ENCODE measurements at places on chromosomes 1 and 21.

- no peak for DNase-seq
Measured at GRCh38 chr1:82099170-82099569, 298.4 kb downstream of the ADGRL2 start.

- DNase-seq, result no peak
Measured at GRCh38 chr1:3641046-3641760, 8.7 kb downstream of the WRAP73 start.

GRCh38 chr1:157849229-157849875 is 7.7 kb upstream of the CD5L start:
- DNase-seq, result no peak

DNA sequence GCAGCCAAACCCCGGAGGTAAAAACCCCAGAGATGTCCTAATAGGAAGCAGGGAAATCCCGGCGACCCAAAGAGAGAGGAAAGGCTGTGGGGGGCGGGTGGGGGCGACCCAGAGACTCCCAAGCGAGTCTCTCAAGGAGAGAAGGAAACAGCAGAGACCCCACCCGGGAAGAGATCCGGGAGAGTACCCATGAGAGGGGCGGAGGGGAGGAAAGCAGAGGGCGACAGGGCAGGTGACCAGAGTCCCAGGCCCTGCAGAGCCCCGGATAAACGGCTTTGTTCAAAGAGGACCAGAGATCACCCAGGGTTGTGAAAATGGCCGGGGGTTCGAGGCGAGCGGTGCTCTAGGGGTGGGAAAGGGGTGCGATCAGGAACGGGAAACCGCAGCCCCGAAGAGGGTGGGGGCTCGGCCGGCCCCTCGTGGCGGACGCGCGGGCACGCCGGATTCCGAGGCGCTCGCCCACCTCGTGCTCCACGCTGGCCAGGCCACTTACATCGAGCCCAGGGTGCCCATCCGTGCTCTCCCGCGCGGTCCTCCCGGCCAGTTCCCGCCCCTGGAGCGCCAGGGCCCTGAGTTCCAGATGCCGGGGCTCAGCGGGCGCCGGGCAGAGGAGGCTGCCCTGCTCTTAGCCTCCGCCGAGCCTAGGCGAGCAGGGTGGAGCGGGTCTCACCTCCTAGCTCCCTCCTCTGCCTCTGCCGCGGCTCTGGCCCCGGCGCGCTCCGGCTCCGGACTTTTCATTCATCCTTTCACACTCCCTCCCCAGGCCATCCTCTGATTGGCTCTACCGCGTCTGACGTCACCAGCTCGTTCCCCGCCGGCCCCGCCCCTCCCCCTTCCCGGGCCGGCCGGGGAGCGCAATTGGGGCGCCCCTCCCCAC is 52.3 kb downstream of the RHBG start:
- peak; percentile 57 for DNase-seq

- DNase-seq, result no peak
Measured at GRCh38 chr1:84166797-84167196, 22.7 kb downstream of the PRKACB start.

GRCh38 chr1:23431431-23431830 is 6.9 kb upstream of the TCEA3 start:
- DNase-seq, result no peak

DNA sequence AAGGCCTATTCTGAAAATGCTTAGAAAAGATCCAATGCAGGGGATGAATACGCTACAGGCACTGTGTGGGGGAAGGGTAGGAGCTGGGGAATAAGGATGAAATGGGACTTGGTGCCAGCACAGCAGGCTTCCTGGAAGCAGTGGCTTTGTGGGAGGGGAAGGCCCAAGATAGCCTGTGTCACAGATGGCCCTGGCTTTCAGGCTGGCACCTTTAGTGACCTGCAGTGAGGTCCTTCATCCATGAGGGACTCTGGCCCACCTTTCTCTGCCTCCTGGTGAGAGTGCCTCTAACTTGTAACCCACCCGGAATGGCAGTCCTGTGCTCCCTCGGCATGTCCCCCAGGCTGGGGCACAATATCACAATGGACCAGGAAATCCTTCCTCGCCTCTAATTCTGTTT is 919 bp downstream of the CHI3L1 start:
- no peak for DNase-seq

GRCh38 chr1:5728663-5729355 is 263.4 kb downstream of the NPHP4 start:
- no peak for DNase-seq

DNA sequence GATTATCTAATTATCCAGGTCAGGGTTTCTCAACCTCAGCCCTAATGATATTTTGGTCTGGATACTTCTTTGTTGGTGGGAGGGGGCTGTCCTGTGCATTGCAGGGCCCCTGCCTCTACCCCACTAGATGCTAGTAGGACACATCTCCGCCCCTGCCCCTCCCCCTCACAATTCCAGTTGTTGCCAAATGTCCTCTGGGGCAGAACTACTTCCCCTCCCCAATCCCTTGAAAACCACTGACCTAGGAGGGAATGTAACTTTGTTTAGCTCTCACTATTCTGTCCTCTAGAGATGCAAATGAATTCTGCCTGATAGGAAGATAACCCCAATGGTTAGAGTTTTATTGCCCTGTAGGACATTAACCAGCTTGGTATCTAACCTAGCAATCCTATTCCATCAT is 8.1 kb downstream of the CACNA1S start:
- no peak for DNase-seq

DNA sequence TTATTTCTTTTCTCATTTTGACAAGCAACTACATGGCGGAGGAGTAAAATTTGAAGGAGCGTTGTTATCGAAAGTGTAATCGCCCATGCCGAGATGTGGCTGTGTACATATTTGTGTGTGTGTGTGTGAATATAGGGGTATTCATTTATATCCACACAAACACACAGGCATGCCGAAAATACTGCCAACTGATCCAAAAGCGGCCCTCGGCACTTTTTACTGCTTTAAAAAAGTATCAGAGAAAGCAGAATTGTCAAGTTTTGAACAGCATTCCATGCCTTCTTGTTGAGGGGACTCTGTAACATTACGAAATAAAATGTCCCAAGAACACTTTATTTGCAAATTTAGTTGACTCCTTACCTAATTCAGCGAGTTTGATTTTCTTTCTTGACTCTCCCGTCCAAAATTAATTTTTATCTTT is 1.1 kb downstream of the PBX1 start:
- no peak for DNase-seq

GRCh38 chr1:61979729-61980128 is 214.9 kb upstream of the L1TD1 start:
- no peak for DNase-seq

GRCh38 chr1:163168053-163168452 is 34.7 kb downstream of the RGS5 start:
- no peak for DNase-seq

GRCh38 chr1:92755541-92756461 is 29.1 kb downstream of the EVI5 start:
- no peak for DNase-seq

DNA sequence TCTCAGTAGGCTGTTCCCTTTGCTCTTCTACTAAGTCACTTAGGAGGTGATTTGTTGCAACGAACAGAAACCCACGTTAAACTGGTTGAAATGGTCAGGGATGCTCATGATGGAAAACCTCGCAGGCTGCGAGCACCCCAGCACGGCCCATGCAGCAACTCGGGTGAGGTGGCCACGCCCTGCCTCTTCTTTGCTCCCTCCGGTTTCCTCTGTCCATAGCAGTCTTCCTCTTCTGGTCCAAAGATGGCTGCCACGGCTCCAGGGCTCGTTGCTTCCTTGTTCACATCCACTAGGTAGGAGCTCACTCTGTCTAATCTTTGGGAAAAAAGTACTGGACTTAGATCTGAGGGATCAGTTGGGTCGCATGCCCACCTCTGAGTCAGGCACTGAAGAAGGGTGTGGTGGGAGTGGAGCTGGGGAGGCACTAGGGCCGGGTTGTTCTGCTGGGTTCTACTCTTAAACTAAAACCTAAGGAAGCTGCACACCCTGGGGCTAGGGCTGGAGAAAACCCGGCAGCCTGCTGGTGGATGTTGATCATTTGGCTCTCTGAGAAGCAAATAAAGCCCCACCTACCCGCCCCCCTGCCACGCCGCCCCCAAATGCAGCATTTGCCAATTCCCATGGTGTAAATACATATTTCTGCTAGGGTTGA is 31.0 kb downstream of the KAZN start:
- no peak for DNase-seq

GRCh38 chr1:115322631-115323030 is 15.4 kb downstream of the NGF start:
- DNase-seq, result no peak

- DNase-seq, result peak; percentile 82
Measured at GRCh38 chr1:12173631-12174121, 6.9 kb downstream of the TNFRSF1B start.

GRCh38 chr1:7575041-7575400 is 196.1 kb upstream of the VAMP3 start:
- no peak for DNase-seq

GRCh38 chr1:89001510-89001909 is 9.1 kb upstream of the KYAT3 start:
- no peak for DNase-seq

DNA sequence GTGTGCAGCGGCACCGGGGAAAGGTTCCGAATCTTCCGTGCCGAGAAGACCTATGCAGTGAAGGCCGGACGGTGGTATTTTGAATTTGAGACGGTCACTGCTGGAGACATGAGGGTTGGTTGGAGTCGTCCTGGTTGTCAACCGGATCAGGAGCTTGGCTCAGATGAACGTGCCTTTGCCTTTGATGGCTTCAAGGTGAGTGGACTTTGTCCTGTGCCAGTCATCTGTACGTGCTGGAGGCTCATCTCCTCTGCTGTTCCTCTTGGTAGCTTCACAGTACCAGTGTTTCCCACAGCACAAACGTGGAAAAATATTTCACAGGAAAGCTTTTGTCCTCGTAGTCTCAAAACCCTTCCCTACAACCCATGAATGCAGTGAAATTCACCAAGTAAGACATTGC is 324.1 kb downstream of the ZP4 start:
- no peak for DNase-seq

DNA sequence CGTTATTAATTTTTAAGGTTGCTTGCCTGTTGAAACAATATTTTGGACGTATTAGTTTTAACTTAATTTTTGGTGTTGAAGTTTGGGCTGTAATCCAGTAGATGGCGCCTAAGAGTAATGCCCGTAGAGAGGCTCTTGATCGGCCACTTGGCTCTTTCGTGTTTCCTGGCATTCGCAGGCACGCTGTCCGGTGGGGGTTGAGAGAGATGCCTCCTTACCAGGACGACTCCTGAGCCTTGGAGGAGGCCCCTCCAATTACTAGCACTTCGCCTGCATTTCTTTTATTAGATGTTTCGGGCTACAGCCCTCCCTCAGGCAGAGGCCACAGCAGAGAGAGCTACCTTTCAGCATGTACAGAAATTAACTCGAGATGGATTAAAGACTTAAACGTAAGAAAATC is 12.0 kb downstream of the OR2M4 start:
- DNase-seq, result no peak

All from activated gamma-delta T cell (primary cell).